ENCODE measurements at places on chromosomes 11 and 22.

DNA sequence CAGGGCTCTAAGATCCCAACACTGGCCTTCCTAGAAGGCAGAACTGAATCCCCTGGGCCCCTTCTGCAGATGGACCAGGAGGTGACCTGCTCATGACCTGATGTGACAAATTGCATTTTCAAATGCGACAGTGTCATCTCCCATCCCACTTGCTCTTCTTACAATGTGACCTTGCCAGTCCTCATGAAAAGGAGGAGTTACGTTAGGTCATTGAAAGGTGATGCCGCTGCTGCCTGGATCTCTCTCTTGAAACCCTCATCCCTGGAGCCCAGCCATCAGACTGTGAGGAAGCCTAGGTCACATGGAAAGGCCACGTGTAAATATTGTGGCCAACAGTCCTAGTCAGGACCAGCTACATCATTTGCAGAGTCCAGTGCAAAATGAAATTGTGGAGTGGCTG is 5.7 kb upstream of the C1QTNF4 start:
- no peak for DNase-seq

DNA sequence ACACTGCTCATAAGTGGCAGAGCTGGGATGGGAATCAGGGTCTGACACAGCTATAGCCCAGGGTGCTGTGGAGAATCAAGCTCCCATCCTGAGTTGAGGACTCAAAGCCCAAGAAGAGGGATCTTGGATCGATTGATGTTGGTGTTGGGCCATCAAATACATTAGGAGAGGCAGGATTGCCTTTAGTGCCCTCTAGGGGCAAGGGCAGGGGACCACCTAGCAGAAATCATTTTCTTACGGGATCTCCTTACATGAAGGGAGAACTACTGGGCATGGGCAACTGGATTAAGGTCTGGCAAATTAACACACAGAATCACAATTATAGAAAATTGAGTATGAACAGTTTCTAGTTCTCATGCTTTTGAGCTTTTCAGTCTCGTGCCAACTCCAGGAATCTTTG is 24.9 kb upstream of the EMSY start:
- DNase-seq, result no peak

GRCh38 chr22:20964090-20964798 is 2.8 kb upstream of the AIFM3 start:
- no peak for DNase-seq

- DNase-seq, result peak; percentile 91
These were observed 55.3 kb upstream of the GCAT start for GRCh38 chr22:37752189-37753087.

GRCh38 chr22:45867118-45867905 is 109.7 kb downstream of the WNT7B start:
- DNase-seq, result no peak

DNA sequence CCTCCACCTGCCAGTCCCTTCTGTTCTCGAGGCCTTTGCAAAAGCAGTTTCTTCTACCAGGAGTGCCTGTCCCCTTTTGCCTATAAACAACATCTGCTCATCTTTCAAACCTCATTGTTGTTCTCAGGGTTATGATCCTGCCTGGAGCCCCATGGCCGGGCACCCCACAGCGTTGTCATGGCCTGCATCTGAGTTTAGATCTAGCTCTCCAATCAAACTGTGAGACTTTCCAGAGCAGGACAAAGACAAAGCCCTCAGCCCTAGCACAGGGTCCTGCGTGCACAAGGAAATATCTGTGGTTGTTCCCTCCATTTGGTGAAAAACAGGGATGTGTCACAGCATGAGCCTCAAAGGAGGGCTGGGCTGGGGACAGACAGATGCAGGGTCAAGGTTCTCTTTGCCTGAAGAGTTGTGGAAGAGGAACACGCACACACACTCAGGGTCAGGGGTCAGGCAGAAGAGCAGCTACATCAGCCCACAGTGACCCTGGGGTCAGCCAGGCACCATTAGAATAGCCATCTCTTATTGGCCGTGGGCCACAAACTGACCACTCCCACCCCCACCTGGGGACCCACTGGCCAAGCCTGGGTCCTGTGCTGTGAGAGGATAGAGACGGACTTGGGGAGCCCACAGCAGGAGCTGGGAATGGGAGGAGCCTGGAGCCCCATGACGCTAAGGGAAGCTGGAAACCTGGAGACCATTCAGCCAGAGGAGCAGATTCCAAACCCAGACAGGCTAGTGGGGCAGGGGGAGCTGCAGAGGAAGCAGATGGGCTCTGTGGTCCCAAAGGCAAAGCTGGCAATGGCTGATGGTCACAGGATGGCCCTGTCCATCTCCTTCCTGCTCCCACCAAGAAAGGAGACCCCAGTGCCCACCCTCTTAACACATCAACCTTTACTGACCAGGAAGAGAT is 99.4 kb downstream of the PDE2A start:
- no peak for DNase-seq

GRCh38 chr11:45024316-45024715 is 73.6 kb upstream of the TP53I11 start:
- no peak for DNase-seq

DNA sequence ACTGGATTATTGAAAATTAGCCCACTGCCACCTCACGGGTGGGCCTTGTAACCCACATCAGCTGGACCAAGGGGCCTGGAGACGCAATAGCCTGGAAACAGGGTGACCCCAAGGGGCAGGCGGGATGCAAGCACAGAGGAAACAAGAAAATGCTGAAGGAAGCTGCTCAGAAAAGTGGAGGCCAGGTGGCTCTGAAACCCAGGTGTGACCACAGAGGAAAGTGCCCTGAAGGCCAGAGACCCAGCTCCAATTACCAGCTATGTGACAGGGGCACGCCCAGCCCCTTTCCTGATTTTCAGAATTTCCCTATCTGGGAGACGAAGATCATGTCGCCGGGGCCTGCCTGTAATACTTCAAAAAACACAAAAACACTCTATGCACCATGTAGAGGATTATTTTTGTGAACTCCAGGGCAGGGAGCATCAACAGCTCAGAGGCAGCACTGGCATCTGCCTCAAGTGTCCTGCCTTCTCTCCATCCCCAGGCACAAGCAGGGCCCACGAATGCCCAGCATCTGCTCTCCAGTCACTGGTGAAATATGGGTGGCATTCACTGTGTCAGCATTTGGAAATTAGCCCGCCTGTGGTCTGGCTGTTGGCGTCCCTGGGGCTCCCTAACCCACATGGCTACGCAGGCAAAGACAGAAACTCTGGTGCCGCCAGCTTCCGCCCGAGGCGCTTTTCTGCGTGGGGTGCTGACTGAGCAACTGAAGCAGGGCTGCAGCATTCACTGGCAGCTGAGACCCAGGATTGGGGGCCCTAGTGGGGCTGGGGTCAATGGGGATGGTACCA is 6.3 kb downstream of the KCNJ1 start:
- DNase-seq, result no peak

DNA sequence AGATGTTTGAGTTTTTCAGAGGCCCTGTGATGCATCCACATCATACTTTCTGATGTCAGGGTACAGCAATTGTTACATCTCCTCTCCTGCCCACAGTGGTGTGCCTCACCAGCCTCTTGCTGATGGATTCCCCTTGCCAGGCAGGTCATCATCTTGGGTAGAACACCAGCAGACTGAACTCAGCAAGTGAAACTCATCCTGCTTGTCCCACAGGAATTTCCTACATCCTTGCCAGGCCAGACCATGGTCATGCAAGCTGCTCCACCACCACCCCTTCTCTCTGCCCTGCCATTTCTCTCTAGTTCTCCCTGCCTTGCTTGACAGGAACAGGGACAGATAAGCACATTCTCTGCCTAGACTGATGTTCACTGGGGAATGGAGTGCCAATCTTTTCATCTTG is 85.9 kb downstream of the PAX6 start:
- no peak for DNase-seq

- no peak for DNase-seq
These were observed 3.6 kb downstream of the NRXN2 start for GRCh38 chr11:64719406-64719805.

GRCh38 chr11:98771791-98772190 is 249.0 kb upstream of the CNTN5 start:
- no peak for DNase-seq

GRCh38 chr22:27397954-27398342 is 403.6 kb downstream of the MN1 start:
- peak; percentile 80 for DNase-seq

DNA sequence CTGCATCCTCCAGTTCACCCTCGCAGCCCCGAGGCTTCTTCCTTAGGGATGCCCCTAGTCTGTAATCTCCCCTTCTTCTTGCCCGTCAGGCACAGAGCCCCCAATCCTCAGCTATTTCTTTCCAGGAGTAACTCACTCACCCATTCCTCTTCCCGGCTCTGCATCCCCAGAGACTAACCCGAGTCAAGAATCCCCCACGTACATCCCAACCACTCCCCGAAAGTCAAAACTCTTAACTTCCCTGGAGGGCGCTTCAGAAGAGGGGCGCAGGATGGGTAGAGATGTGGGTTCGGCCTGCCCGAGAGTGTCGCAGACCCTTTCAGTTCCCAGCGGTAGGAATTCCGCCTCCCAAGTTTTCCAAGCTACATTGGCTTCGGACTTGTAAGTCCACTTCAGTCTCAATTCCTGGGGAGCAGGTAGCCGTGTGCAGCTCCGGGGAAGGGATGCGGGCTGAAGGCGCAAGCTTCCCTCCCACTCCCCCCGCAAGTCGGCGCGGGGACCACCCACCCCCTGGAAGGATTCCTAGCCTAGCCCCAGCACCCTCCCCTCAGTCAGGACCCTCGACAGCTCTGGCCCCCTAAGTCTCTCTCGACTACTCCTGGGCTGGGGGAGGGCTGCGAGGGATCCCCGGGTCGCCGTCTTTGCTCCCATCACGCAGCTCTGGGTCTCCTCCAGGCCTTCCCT is 871 bp downstream of the BDNF start:
- DNase-seq, result peak; percentile 26

GRCh38 chr11:126627421-126627820 is 271.9 kb downstream of the ST3GAL4 start:
- no peak for DNase-seq

DNA sequence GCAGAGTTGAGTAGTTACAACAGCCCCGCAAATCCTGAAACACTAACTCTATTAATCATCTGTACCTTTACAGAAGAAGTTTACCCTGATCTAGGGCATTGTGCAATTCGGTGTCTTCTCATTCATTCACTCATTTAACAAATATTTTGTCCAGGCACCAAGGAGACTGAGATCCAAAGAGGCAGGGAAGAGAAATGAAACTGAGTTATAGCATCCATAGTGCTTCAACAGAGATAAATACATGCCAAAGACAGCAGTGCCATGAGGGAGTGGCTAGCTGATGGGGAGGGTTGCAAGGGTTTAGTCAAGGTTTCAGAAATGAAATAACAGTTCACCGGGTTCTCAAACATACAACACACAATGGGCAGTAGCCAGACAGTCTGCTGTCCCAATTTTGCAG is 40.2 kb upstream of the MTNR1B start:
- no peak for DNase-seq

- DNase-seq, result no peak
These were observed 7.8 kb downstream of the TESMIN start for GRCh38 chr11:68743539-68743938.

DNA sequence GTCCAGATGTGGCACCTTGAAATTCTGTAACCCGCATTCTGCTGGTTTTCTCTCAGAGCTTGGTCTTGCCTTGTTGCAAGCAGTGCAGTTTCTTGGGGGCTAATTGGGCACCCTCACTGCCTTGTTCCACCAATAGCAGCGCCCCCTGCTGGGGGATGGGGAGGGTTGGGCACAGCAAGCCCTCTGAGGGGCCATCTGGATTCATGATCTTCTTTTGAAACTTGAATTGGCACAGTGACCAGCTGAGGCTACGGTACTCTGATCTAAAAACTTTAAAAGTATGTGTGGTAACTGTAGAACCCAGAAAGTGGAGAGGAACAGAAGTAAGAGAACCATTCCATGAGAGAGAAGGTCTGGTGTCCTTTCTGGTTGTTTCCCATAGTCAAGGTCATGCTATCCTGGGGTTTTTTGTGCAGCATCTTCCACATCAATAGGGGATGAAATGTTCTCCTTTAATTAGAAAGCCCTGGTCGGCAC is 64.2 kb downstream of the MED15 start:
- no peak for DNase-seq

DNA sequence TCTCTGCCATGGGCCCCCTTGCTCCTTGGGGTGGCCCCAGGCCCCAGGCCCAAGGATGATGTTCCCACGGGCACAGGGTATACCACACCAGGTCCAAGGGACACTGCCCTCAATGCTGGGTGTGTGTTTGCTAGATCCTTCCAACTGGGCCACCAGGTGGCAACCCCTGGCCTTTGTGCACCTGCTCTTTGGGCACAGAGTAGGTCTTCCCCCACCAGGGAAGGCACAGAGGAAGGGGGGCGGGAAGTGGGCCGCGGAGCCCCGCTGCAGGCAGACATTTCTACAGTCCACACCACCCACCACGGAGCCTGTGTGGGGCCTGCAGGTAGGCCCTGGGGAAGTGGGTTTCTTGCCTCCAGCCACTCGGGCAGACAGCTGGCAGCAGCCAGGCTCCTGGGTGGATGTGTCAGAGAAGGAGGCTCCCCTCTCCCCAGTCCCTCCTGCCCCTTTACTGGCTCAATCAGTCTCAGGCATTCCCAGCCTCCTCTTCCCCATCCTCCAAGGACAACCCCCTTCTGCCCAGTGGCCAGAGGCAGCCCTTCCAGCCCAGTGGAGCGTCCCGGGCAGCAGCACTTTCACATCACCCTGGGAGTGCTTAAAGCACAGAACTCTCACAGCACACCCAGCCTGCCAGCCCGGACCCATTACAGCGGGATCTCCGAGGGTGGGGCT is 21.6 kb downstream of the MAFF start:
- no peak for DNase-seq

DNA sequence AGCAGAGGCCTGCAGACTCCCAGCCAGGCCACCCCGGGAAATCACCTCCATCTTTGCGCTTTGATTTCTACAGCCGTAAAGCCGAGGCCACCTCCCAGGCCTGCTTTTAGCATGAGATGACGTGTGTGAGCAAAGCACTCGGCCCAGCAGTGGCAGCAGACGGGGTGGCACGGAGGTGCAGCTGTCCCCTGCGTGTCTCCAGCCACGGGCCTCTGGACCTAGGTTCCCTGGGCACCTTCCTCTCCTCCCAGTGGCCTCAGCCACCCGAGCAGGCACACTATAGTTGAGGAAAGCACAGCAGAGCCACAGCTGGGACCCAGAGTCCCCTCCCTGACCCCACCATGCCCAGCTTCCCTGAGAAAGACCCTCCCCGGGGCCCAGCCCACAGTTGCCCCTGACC is 15.9 kb downstream of the GNAZ start:
- DNase-seq, result no peak

DNA sequence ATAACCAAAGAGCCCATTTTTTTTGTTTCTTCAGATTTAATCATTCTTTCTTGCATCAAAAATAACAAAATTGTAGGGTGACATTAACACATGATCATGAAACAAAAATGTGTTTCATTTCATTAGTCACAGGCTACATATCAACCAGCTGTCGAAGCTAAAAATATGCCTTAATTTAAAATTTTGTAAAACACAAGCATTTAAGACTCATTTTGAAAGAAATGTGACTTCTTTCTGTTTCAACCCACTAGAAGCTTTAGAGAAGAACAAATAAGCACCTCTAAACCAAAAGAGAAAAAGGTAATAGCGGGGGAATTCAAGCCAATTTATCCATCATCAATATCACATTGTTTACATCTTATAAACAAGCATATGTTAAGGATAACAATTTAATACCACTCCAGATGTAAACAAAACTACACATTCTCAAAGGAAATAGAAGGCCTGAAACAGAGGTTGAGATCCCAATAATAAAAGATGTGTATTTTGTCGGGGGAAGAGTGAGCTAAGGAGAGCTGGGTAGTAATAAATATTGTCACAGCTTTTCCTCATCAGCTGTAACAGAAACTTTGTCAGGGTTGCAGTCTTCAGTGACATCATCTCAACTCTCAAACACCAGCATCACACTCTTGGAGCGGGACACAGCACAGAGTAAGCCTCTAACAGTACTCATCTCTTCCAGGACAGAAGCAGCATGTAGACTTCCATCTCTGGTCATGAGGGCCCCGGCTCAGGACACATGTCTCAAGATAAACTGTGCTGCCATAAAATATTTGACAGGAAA is 42.0 kb downstream of the ALG9 start:
- DNase-seq, result no peak
